ENCODE measurements at places on chromosomes 5 and 9.

- DNase-seq = no peak
These were observed 51.9 kb downstream of the OSTF1 start for GRCh38 chr9:75140261-75140660.

DNA sequence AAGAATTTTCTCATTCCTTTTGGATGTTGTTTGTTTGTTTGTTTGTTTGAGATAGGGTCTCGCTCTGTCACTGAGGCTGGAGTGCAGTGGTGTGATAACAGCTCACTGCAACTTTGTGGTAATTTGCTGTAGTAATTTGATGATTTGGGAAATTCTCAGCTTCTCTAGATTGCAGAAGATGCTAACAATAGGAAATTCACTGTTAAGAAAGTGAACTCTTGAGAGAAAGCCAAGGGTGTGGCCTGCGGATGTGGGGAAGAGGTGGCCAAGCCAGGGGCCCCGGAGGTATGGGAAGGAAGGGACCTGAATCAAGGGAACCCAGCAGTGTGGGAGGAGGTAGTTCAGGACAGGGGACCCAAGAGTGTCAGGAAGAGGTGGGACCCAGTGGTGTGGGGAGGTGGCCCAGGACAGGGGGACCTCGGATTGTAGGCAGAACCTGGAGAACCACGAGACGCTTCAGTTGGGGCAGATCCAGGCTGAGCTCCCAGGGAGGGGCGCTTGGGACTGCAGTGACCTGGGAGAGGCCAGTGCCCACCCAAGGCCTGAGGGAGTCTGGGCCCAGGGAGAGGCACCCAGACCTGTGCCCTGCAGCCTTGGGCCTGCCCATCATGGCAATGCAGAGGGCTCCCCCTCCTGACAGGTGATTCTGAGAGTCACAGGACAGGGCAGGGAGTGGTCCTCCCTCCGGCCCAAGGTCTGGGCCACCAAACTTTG lies 5.6 kb upstream of the LCN2 start:
- DNase-seq = no peak

GRCh38 chr5:24512423-24512822 lies 132.4 kb downstream of the CDH10 start:
- no peak for DNase-seq

DNA sequence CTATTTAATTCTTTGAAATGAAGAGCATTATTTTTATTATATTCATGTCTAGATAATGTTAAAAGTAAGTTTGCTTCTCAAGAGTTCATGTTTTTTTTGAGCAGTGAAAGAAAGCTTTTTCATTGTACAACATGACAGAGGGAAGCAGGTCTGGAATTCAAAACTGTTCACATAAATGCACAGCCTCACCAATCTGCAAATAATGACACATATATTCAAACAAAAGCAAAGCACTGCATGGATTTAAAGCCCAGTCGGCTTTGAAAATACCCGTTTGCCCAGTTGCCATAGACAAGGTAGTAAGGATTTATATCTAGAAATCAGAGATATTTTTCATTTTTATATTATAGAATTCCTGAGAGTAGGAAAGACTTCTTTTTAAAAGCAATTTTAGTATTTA lies 201.8 kb downstream of the CD180 start:
- no peak for DNase-seq

DNA sequence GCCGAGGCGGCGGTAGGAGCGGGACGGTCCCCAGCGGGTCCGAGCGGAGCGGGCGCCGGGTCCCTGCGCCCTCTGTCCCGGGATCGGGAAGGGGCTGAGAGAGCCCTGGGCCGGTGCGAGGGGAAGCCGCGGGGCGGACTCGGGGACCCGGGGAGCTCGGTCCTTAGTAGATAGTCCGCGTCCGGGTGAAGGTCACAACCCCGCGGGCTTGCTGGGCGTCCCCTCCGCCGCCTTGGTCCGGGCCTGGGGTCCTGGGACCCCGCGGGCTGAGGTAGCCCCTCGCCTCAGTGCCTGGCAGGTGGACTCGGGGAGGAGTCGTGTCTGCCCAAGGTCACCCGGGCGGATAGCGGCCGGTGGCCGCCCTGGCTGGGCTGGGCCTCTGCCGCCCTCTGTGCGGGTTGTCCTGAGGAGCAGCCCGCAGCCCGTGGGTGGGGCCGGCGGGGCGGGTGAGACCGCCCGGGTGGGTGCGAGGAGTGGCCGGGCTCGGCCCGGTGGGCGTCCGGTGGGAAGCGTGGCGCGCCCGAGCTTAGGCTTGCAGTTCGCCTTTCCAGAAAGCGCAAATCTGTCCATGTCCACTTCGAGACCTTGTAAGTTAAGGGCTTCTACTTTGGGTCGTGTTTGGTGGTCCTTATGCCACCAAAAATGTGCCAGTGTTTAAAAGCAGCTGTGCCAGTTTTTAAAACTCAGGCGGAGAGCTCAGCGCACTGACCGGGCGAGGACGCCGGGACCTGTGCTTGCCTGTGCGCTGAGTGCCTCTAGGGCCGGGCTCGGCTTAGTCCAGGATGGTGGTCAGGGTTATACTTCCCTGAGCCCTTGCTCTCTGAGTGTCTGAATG lies 554 bp downstream of the SDHA start:
- peak; percentile 15 for DNase-seq

DNA sequence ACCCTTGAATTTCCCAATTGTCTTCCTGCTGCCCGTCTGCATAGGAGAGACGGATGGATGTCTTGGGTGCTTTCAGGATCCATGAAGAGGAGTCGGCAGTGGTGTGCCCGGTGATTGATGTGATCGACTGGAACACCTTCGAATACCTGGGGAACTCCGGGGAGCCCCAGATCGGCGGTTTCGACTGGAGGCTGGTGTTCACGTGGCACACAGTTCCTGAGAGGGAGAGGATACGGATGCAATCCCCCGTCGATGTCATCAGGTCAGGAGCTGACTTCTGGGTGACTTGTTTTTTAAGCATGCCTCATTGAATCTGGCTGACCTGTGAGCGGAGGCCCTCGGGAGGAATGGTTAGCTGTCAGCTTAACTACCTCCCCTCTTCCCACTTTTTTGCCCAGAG lies 24.2 kb downstream of the GALNT12 start:
- no peak for DNase-seq

GRCh38 chr5:132132138-132132537 lies 58.5 kb downstream of the CSF2 start:
- DNase-seq = no peak

DNA sequence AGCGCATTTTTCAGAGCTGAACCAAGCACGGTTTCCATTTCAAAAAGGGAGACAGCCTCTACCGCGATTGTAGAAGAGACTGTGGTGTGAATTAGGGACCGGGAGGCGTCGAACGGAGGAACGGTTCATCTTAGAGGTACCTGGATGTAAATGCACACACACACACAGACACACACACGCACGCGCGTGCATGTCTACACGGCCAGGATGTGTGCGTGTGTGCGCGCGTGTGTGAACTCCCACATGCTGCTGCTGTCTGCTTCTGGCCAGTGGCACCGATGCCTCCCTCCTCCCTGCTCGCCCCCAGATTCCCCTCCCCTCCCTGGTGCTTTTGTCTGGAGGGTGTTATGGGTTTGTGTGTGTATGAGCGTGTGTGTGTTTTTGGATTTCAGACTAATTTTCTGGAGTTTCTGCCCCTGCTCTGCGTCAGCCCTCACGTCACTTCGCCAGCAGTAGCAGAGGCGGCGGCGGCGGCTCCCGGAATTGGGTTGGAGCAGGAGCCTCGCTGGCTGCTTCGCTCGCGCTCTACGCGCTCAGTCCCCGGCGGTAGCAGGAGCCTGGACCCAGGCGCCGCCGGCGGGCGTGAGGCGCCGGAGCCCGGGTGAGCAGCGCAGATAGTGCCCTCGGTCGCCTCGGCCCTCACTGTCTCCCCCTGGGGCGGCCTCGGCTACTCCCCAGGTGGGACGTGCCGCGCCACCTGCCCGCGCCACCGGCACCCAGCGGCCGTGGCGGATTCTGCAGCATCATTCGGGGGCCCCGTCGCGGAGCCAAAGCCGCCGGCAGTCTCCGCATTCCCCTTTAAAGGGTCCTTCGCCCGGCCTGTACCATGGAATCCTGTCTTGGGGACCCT lies at the start of gene NTRK2:
Gene NTRK2 (plus strand): TSS at position 442 of the 850 bp plus-strand sequence. CDS start 1,020 bp downstream, outside the sequence.
- peak; percentile 64 for DNase-seq

DNA sequence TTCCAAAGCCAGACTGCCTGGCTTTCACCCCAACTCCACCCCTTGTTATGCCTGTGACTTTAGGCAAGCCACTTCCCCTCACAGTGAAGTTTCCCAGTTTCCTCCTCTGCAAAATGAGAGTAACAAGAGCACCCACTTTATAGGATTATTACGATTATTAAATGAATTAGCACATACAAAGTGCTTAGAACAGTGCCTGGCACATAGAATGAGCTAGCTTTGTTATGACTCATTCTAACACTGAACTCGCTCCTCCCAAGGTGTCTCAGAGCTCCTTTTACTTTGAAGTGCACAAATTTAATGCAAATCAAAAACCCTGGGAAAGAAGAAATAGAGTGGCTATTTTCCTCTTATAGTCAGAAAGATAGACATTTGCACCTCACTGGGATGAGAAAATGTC lies 34.3 kb downstream of the DNAH5 start:
- no peak for DNase-seq

- DNase-seq = no peak
These were observed 132.6 kb downstream of the XRCC4 start for GRCh38 chr5:83209963-83210362.
